ENCODE measurements at places on chromosomes 2 and 18.

DNA sequence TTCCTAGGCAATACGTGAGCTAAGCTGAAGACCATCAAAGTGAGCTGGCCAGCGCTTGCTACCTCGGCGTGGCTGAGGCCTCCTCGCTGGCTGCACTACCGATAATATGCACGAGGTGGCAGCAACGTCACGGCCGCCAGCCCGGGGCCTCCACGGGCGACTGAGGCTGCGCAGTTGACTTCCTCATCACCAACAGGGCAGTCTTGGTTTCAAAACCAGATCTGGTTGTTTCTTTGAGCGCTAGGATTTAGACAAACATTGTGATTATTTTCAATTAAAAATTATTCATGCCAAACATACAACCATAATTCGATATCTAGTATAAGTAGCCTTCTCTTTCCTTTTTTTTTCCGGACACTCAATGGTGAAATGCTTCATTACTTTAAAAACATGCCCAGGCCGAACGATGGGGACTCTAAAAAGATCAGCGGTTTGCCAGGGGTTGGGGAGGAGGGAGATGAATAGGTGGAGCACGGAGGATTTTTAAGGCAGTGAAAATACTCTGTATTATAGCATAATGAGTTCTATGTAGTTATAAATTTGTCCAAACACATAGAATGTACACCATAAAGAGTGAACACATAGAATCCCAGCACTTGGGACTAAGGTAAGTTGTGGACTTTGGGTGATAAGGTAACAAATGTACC, 52.0 kb downstream of the CYBRD1 start:
- no peak for DNase-seq

GRCh38 chr18:70295192-70296188, 6.6 kb downstream of the SOCS6 start:
- DNase-seq = no peak

GRCh38 chr2:239143858-239144712, 256.7 kb downstream of the HDAC4 start:
- peak; percentile 20 for DNase-seq

DNA sequence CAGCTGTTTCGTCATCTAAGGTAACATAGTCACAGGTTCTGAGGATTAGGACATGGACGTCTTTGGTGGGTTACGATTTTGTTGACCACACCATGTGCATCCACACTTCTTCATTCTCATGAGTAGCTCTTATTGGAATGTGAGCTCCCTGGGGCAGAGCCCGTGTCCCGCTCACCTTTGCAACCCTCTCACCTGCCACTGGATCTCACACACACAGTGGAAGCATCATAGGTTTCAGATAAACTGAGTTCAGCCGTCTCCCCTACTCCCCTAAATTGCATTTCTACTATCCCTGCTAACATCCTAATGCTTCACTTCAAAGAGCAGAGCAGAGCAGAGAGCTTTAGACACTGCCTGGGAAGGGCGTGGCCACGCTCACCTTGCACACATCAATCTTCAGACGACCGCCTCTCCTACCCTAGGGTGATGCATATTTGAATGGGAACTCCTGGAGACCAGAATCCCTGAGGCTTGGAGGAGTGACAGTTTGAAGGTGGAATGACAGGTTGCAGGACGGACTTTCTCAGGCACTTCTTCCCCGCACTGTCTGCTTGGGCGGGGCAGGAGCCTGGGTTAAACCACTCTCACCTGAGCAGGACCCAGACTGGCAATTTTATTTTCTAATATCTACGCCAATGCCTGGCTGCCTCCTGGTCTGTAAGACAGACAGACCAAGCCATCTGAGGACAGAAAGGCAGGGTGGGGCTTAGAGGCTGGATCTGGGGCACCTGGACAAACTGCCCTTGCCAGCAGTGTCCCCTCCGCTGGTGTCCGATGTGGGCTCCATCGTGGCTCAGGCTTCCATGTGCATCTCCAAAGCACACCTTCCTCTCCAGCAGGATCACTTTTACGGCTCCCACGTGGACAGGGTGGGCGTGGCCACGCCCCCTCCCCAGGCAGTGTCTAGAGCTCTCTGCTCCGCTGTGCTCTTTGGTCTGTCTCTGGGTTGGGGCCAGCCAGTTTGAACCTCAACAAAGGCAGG, 229.5 kb upstream of the COPS8 start:
- no peak for DNase-seq

DNA sequence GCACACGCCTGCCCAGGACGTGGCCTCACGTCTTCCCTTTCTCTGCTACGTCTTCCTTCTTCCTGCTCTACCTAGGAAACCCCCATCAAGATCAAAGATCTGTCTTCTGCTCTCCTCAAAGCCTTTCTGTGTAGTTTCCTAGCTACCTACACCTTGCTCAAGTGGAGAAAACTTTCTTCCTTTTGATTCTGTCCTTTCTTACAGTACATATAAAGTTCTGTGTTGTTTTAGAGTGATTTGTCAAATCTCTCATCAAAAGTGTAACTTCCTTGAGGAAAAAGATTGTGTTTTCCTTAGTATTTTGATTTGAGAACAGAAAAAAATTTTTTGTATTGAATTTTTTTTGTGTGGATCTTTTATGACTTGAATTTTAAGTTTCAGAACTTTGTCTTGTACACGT, 17.8 kb downstream of the SETBP1 start:
- no peak for DNase-seq

DNA sequence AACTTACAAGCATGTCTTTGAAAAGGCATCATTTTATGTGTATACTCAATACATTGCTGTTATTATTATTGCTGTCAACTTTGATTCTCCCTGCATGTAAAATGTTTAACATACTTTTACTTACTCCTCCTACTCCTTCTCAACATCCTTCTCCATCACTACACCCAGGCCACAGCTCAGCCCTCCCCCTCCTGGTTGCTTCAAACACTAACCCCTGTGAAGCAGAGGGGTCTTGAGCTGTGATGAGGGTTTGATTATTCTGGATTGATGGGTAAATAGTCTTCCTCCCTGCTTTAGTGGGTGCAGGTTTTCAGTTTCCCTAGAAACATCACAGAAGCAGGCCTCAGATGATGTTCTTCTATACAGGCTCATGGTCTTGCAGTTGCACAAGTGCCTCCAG, 221.0 kb downstream of the OSR1 start:
- no peak for DNase-seq

DNA sequence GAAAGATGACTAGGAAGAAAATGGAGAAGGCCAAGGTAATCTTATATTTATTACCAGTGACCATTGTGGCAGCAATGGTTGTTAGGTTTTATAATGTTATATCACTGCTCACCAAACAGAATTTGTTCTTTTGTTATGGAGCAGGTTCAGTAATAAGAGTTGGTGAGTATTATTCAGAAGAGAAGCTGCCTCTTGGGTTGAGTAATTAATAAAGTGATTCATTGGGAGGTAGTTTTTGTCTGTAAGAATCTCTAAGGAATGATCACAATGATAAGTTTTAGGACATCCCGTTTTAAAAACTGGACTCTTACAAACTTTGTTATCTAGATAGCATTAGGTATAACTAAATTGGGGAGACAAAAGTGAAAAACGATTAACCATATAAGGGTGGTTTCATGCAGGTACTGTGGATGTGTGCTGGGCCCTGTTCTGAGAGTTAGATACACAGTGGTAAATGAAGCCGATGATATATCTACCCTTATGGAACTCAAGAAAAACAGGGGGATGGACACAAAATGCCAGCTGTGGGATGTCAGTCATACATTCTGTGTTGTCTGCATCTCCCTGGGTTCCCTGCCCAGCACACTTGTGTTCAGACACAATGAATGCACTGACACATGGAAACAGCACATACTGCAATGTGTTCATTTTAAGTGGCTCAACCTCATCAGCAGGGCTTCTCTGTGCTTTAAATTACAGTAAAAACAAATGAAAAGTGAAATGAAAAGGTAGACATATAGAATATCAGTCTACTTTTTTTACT, 7.5 kb downstream of the MAP4K4 start:
- no peak for DNase-seq

Measured in iPS DF 19.7 (cell line).